ENCODE measurements at places on chromosomes 5 and 9.

DNA sequence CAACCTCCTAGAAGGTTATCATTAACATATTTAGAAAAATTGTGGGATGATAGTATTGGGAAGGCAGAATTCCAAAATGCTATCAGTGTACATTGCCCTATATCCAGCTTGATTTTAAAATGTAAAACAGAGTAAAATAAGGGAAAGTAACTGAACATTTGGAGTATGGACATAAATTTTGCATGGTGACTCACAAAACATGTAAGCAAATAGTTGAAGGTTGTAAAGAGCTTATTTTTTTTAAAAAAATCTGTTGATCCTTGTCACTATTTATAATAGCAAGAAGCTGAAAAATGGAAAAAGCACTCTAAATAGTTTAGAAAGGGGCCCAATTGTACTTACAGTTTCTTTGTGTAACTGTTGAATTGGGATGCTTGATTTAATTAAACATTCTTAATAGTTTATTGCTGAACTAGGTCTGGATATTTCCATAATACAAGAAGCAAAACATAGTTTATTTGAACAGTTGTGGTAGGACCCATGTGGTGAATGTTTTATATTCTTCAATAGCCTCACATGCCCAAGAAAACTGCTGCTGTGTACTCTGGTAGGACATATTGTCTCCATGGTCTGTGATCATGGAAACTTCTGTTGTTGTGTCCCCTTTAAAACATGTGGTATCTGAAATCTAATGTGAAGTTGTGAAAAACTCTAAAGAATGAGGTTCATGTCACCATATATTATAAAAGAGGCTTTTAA, 82.4 kb downstream of the NNT start:
- H3K27me3 ChIP-seq = no peaks in the 10 kb centered on the region
- DNase-seq = no peak
- peaks cover 3% of the 10 kb centered on the region for H3K4me1 ChIP-seq
- H3K36me3 ChIP-seq = peaks cover 27% of the 10 kb centered on the region

- DNase-seq = no peak
- peak overlapping the region; percentile 23 for H3K27ac ChIP-seq
- no peaks in the 10 kb centered on the region for H3K36me3 ChIP-seq
- H3K4me1 ChIP-seq = peaks cover 38% of the 10 kb centered on the region
- H3K4me3 ChIP-seq = peak overlapping the region; percentile 46
These were observed 273.4 kb downstream of the SLIT3 start for GRCh38 chr5:169027501-169028061.

GRCh38 chr9:116933251-116933650, 246.1 kb downstream of the TRIM32 start:
- no peaks in the 10 kb centered on the region for H3K36me3 ChIP-seq
- no peak overlapping the region for H3K27ac ChIP-seq
- no peak for DNase-seq

GRCh38 chr5:179262126-179262920, 82.9 kb downstream of the ADAMTS2 start:
- peaks cover 31% of the 10 kb centered on the region for H3K27me3 ChIP-seq
- no peak overlapping the region for H3K27ac ChIP-seq
- no peak overlapping the region for H3K4me3 ChIP-seq

- no peaks in the 10 kb centered on the region for H3K36me3 ChIP-seq
- peaks cover 17% of the 10 kb centered on the region for H3K27me3 ChIP-seq
- H3K4me1 ChIP-seq = peaks cover 4% of the 10 kb centered on the region
- no peak for DNase-seq
- no peak overlapping the region for H3K4me3 ChIP-seq
These were observed 84.0 kb downstream of the GTF3C4 start for GRCh38 chr9:132754236-132754635.

DNA sequence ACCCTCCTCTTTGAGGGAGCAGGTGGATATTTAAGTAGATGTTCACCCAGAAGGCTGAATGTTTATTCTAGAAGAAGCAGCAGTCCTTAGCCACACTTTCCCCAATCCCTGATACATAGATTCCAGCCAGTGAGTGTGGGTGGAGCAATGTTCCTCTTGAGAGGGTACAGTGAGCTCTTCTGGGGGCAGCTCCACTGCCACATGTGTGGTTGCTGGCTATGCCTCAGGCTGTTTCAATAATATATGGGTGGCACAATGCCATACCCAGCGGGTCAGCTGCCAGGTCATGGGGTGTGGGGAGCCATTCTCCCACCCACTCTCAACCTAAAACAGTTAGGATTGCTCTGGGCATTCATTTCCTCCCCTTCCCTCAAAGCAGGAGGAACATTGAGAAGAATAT, 61.6 kb upstream of the DAB2 start:
- no peak overlapping the region for H3K4me3 ChIP-seq
- peaks cover 2% of the 10 kb centered on the region for H3K36me3 ChIP-seq
- no peaks in the 10 kb centered on the region for H3K27me3 ChIP-seq
- peaks cover 24% of the 10 kb centered on the region for H3K4me1 ChIP-seq

DNA sequence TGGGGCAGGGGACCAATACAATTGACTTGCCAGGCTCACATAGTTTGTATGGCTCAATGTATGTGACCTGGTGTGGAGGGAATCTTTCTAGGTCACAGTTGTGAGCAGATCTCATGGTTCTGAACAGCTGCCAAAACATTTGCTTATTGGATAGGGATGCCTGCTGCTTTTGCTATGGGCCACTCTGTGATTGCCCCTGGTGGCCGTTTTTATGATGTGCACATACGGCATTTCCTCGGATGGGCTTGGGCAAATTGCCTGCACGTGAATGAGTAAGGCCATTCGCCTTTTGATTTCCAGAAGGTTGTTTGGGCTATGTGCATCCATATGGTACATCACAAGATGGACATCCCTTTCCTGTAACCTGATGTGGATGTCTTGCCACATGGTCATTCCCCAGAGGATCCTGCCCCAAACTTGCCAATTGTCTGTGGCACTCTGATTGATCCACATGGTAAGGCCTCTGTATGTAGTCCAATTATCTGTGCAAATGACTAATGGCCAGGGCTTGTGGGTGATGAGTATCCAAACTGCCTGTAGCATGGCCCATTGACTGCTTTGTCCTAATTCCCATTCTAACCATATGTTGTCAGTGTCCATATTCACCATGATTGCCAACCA, 10.7 kb upstream of the SLC22A4 start:
- peaks cover 9% of the 10 kb centered on the region for H3K27me3 ChIP-seq
- H3K36me3 ChIP-seq = no peaks in the 10 kb centered on the region
- H3K27ac ChIP-seq = no peak overlapping the region

GRCh38 chr5:178356431-178356872, 123.8 kb upstream of the PHYKPL start:
- peaks cover 26% of the 10 kb centered on the region for H3K27me3 ChIP-seq
- peaks cover 12% of the 10 kb centered on the region for H3K4me1 ChIP-seq
- H3K36me3 ChIP-seq = no peaks in the 10 kb centered on the region
- no peak for DNase-seq

DNA sequence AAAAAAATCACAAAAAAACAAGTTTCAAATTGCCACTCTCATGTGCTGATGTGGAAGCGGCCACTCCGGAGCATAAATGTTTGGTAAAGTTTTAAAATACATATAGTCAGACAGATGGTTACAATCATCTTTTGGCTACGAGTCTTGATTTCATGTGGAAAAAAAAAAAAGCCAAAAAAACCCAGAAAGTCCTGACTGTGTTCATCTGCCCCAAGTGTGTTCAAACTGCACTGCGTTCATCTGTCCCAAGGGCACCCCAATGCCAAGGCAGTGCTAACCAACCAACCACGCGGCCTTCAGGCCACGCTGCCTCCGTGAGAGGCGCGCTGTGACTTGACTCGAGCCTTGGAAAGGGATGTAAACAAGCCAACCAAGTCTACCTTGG, 127.1 kb downstream of the MYO10 start:
- DNase-seq = no peak
- peak overlapping the region; percentile 63 for H3K27ac ChIP-seq
- peaks cover 1% of the 10 kb centered on the region for H3K36me3 ChIP-seq
- H3K4me3 ChIP-seq = no peak overlapping the region
- no peaks in the 10 kb centered on the region for H3K27me3 ChIP-seq
- peaks cover 28% of the 10 kb centered on the region for H3K4me1 ChIP-seq

- H3K27ac ChIP-seq = no peak overlapping the region
- no peak for DNase-seq
- peaks cover 4% of the 10 kb centered on the region for H3K4me1 ChIP-seq
- H3K27me3 ChIP-seq = peaks cover 10% of the 10 kb centered on the region
These were observed 9.2 kb upstream of the LCN15 start for GRCh38 chr9:136773386-136774044.

- no peaks in the 10 kb centered on the region for H3K27me3 ChIP-seq
- H3K27ac ChIP-seq = no peak overlapping the region
- H3K4me3 ChIP-seq = no peak overlapping the region
- no peaks in the 10 kb centered on the region for H3K4me1 ChIP-seq
- DNase-seq = no peak
These were observed 37.8 kb downstream of the OTULIN start for GRCh38 chr5:14702238-14702839.

DNA sequence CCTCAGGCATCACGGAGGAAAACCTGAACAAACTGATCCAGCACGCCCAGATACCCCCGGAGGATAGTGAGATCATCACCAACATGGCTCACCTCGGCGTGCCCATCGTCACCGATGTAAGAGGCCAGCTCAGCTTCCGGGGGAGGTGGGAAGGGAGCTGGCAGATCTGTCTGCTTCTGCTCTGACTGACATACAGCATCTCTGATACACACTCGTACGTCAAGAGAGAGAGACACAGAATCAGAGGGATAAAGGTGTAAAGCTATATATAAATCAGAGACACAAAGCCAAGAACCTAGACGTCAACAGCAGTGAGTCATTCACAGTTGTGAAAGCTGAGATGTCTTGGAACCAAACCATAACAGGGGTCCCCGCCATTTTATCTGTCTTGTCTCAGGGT, 30.1 kb upstream of the CFAP157 start:
- no peak overlapping the region for H3K4me3 ChIP-seq
- no peaks in the 10 kb centered on the region for H3K27me3 ChIP-seq
- H3K4me1 ChIP-seq = no peaks in the 10 kb centered on the region
- no peak for DNase-seq
- H3K36me3 ChIP-seq = peaks cover 3% of the 10 kb centered on the region
- H3K27ac ChIP-seq = no peak overlapping the region

GRCh38 chr5:80207832-80208231, 48.0 kb downstream of the SERINC5 start:
- H3K4me1 ChIP-seq = peaks cover 83% of the 10 kb centered on the region
- peak overlapping the region; percentile 80 for H3K27ac ChIP-seq
- H3K36me3 ChIP-seq = peaks cover 4% of the 10 kb centered on the region
- no peak for DNase-seq

- DNase-seq = no peak
- no peaks in the 10 kb centered on the region for H3K27me3 ChIP-seq
- H3K27ac ChIP-seq = no peak overlapping the region
- no peaks in the 10 kb centered on the region for H3K36me3 ChIP-seq
- H3K4me3 ChIP-seq = no peak overlapping the region
- no peaks in the 10 kb centered on the region for H3K4me1 ChIP-seq
These were observed 126.4 kb downstream of the GAPVD1 start for GRCh38 chr9:125387861-125388524.

- peaks cover 1% of the 10 kb centered on the region for H3K36me3 ChIP-seq
- no peaks in the 10 kb centered on the region for H3K27me3 ChIP-seq
These were observed 330.1 kb downstream of the ADAMTS6 start for GRCh38 chr5:65151614-65152013.

DNA sequence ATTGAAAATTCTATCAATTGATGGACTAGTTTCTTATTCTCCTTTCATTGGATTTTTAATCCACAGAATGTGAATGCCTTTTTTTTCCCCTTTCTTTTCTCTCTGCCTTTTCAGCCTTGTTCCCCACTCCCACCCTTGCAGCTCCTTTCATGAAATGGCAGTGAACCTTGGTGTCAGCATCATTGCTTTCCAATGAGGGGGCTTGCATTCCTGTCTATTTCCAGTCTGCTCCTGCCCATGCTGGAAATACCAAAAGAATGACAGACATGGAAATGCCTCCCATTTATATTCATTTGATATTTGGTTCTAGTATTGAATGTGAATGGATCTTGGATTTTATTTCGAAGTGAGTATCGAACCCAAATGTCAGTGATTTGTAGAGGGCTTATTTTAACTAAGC, 162.7 kb upstream of the SGCD start:
- no peak overlapping the region for H3K4me3 ChIP-seq
- H3K4me1 ChIP-seq = peaks cover 1% of the 10 kb centered on the region
- DNase-seq = no peak

DNA sequence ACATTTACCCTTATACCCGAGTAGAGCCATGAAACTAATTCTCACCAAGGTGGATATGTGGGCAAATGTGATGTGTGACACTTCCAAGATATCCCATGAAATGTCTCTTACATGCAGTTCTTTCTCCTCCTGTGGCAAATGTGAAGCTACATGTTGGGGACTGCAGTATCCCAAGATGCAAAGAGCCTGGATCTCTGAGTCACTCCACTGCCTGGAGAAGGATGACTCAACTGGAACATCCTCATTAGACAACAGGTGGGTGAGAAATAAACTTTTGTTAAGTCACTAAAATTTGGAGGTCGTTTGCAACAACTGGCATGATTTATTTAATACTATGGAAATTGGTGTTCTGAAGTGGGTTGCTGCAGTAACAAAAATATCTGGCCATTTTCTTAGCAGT, 36.5 kb upstream of the TENT4A start:
- no peak overlapping the region for H3K4me3 ChIP-seq
- no peak for DNase-seq
- H3K27ac ChIP-seq = no peak overlapping the region
- no peaks in the 10 kb centered on the region for H3K4me1 ChIP-seq
- H3K27me3 ChIP-seq = peaks cover 6% of the 10 kb centered on the region

GRCh38 chr9:127189628-127190027, 67.2 kb upstream of the ANGPTL2 start:
- H3K27me3 ChIP-seq = no peaks in the 10 kb centered on the region
- H3K36me3 ChIP-seq = peaks cover 2% of the 10 kb centered on the region
- no peak for DNase-seq
- no peak overlapping the region for H3K4me3 ChIP-seq

DNA sequence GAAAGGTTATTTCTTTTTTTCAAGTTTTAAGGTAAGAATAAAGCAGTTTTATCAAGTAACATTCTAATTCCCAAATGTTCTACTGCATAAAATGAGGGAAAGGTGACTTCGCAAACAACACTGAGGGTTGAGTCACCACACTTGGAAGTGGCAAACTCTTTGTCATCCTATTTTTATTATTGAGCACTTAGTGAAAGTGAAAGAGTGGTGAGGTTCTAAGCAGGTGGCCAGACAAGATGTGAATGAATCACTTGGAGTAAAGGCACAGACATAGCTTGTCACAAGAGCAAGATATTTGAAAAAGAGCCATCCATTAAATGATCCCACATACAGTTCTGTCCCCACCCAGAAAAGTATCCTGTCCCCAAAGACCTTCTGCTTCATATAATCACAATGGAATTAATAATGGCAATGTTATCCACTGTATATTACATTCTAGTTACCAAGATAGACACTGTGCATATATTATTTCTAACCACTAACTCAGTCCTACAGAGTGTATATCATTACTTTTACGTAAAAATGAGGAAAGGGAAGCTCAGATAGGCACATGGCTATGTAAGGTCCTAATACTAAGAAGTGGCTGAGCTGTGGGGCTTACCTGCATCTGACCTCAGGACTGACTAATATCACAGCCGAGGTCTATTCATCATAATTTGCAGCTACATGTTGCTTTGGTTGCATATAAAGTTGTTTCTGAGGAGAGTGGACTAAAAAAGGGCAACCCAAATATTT, 730.4 kb upstream of the MEF2C start:
- no peak for DNase-seq
- H3K27me3 ChIP-seq = no peaks in the 10 kb centered on the region
- H3K36me3 ChIP-seq = no peaks in the 10 kb centered on the region
- H3K4me1 ChIP-seq = no peaks in the 10 kb centered on the region

Measured in progenitor cell of endocrine pancreas (in vitro differentiated cells).